ENCODE measurements at places on chromosomes 5 and 9. TPM values are rescaled to one million over a fixed set of nuclear protein-coding genes. Genes with fewer than 3 reads are reported as not detected.
A peak's percentile ranks its signal among the peaks of the same experiment; 100 is the strongest.

DNA sequence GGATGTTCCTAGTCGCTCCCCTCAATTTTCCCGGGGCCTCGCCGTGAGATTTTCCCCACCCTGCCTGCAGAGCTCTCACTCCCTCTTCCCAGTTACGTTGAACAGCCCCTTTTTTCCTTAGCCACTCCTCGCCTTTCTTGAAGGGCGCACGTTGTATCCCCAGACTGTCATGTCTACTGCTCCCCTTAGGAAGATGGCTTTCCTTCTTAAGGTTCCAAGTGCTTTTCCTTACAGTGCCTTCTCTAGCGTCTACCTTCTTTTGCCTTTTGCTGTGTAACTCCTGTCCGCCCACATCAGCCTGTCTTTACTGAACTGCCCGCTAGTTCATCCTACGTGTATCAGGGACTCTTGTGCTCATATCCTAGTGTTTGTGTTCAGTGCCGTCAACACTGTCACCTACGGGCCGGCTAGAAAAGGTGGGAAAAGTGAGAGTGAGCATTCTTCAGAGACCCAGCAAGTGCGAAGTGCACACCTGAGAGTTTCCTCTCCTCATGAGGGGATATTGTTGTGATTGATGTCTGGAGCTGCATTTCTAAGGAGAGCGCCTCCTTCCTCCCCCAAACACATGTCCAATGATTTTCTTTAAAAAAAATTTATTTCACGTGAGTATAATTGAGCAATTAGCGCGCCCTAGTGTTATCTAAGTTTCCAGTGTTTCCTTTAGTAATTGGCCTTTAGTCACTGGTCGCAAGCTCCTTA, 764 bp downstream of the CAMLG start:
- DNase-seq = peak; percentile 12
- peaks cover 32% of the 10 kb centered on the region for H3K4me1 ChIP-seq
- H3K27ac ChIP-seq = peak overlapping the region; percentile 90
- H3K36me3 ChIP-seq = peaks cover 4% of the 10 kb centered on the region
- H3K27me3 ChIP-seq = no peaks in the 10 kb centered on the region

DNA sequence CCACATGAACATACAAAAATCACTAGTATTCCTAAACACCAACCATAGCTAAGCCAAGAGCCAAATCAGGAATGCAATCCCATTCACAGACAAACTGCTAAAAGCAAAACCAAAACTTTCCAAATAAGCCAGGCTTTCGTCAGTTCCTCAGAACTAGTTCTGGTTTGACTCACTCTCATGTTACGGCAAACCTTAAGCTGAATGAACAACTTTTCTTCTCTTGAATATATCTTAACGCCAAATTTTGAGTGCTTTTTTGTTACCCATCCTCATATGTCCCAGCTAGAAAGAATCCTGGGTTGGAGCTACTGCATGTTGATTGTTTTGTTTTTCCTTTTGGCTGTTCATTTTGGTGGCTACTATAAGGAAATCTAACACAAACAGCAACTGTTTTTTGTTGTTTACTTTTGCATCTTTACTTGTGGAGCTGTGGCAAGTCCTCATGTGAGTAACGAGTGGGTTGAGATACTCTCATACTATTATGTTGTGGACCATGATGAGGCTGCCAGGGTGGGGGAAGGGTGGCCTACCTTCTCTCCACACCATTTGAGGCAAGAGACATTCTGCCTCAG, at the start of gene PDCD1LG2:
PDCD1LG2 (plus strand) TSS at position 172 of the 572 bp plus-strand sequence. CDS start 12,016 bp downstream, outside the sequence.
- peak; percentile 41 for DNase-seq
- peaks cover 6% of the 10 kb centered on the region for H3K36me3 ChIP-seq
- peaks cover 68% of the 10 kb centered on the region for H3K4me1 ChIP-seq
- peak within 1 kb of the TSS; percentile 96 for H3K27ac ChIP-seq
- peak within 1 kb of the TSS; percentile 82 for H3K4me3 ChIP-seq
- H3K27me3 ChIP-seq = no peaks in the 10 kb centered on the region

- peak overlapping the region; percentile 79 for H3K27ac ChIP-seq
- peaks cover 4% of the 10 kb centered on the region for H3K27me3 ChIP-seq
- peak overlapping the region; percentile 75 for H3K4me3 ChIP-seq
Observed at GRCh38 chr5:36724467-36725332, 118.3 kb downstream of the SLC1A3 start.

DNA sequence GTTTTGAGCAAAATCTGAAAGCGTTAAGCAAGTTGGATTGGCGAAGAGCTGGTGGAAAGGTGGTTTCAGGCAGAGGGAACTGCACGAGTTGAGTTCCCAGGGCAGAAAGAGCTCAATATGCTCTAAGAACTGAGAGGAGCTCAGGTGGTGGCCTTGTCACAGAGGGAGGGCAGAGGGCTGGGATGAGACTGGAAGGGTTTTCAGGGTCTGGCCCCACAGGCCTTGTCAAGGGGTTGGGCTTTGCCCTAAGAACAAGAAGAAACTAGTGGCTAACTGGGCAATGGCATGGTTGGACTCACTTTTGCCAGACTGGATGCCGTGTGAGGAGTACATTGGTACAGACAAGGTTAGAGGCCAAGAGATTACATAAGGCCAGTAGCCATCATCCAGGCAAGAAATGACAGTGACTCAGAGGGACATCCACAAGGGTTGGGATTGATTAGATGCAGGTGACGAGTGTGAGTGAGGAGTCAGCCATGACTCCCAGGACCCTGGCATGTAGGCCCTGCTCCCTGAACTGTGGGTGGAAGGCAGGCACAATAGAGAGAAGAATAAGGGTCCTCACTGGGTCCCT, 75.1 kb upstream of the SMIM23 start:
- no peaks in the 10 kb centered on the region for H3K36me3 ChIP-seq
- H3K4me1 ChIP-seq = no peaks in the 10 kb centered on the region
- no peak overlapping the region for H3K27ac ChIP-seq
- H3K27me3 ChIP-seq = no peaks in the 10 kb centered on the region

HAUS6 gene
- 31.9 TPM for total RNA-seq

DNA sequence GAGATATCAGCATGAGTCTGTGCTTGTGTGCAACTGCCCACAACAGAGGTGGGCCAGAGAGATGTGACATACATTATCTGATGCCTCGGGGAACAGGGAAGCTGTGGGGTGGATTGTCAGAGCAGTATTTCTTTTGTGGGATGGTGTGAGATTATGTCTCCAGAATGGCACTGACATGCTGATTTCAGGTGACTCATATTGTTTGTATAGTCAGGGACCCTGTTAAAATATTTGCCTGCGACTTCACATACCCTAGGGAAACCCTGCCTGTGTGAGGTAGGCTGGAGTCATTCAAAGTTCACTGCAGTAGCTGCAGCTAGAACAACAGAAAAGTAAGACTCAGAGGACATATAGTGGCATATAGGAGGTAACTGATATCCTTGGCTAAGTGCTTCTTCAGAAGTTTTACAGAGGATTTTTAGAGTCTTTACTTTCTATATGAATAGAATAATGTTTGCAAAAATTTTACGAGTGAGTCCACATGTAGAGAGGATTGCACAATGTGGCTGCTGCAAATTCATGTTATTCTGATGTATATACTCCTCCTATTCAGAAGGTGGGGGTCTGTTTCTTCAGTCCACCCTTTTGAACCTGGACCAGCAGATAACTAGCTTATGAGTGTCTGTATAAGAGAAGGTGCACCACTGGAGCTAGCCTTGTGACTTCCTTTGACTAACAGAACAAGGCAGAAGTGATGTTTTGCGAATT, 89.3 kb downstream of the MACIR start:
- no peaks in the 10 kb centered on the region for H3K36me3 ChIP-seq
- peaks cover 5% of the 10 kb centered on the region for H3K4me1 ChIP-seq
- no peak overlapping the region for H3K27ac ChIP-seq
- DNase-seq = no peak
- no peak overlapping the region for H3K4me3 ChIP-seq

GRCh38 chr5:160039810-160040470, 31.0 kb downstream of the TTC1 start:
- peaks cover 4% of the 10 kb centered on the region for H3K4me1 ChIP-seq
- no peak for DNase-seq
- H3K36me3 ChIP-seq = peaks cover 34% of the 10 kb centered on the region

GRCh38 chr5:1003296-1003937, 5.2 kb upstream of the NKD2 start:
- no peak for DNase-seq
- H3K27ac ChIP-seq = no peak overlapping the region
- no peaks in the 10 kb centered on the region for H3K36me3 ChIP-seq
- peaks cover 41% of the 10 kb centered on the region for H3K27me3 ChIP-seq

DNA sequence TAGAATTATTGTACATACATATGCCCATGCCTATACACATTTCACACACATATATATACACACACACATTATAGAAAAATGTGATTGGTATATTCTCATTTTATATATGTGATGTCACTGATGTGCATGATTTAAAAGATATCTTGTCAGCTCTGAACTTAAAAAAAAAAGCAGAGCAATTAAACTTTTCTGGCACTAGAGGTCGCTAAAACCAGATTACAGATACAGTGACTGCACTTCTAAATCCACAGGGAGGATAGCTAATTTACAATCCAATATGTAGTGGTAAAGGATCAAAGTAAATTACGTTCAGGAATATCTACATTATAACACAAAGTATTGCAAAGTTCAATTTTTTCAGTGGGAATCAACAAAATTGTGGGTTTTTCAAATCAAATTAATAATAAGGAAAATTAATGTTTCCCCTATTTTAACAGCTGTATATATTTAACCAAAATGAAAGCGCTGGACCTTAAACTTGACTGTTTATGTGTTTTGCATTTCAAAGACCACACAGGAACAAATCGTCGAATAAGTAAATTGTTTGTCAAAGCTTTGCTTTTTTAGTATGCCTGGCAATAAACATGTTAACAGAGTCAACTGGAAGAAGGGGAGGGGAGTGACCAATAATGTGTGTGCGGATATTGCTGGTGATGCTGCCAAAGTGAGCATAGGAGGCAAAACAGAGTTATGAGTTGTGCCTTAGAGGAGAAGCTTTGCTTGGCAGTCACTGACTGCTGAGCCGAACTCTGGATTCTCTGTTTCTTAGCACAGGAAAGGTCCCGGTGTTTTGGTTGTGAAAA, 1201.4 kb upstream of the C9orf72 start:
- H3K36me3 ChIP-seq = no peaks in the 10 kb centered on the region
- no peak overlapping the region for H3K27ac ChIP-seq
- H3K27me3 ChIP-seq = no peaks in the 10 kb centered on the region
- H3K4me1 ChIP-seq = no peaks in the 10 kb centered on the region
- no peak overlapping the region for H3K4me3 ChIP-seq

- DNase-seq = no peak
- no peak overlapping the region for H3K4me3 ChIP-seq
- no peak overlapping the region for H3K27ac ChIP-seq
- no peaks in the 10 kb centered on the region for H3K36me3 ChIP-seq
- H3K27me3 ChIP-seq = no peaks in the 10 kb centered on the region
Observed at GRCh38 chr5:128403333-128403732, 134.7 kb downstream of the FBN2 start.

- H3K36me3 ChIP-seq = no peaks in the 10 kb centered on the region
- H3K27me3 ChIP-seq = no peaks in the 10 kb centered on the region
- H3K4me3 ChIP-seq = no peak overlapping the region
- no peak overlapping the region for H3K27ac ChIP-seq
- no peaks in the 10 kb centered on the region for H3K4me1 ChIP-seq
- no peak for DNase-seq
Observed at GRCh38 chr9:116765011-116765410, 77.9 kb downstream of the TRIM32 start.

DNA sequence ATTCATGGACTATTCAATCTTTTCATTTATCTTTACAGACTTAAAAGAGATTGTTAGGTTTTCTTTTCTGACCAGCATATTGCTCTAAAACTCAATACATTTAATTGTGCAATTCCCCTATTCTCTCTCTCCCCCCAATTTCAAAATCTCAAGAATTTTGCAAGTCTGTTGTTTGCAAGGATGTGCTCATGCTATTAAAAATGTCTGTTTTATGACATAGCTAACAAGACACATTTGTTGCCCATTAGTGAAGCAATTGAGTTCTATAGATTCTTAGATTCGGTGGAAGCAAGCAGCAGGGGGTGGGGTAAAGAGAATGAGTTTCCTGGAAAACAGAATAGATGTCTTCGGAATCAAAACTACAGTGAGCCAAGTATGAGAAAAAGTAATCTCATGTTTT, 8.5 kb upstream of the CSNK1A1 start:
- no peak overlapping the region for H3K27ac ChIP-seq
- no peaks in the 10 kb centered on the region for H3K27me3 ChIP-seq
- peaks cover 18% of the 10 kb centered on the region for H3K4me1 ChIP-seq
- no peak for DNase-seq
- no peak overlapping the region for H3K4me3 ChIP-seq

SAP30L gene
- total RNA-seq = 44.4 TPM

GRCh38 chr5:1998348-1998669, 115.6 kb upstream of the IRX4 start:
- no peaks in the 10 kb centered on the region for H3K36me3 ChIP-seq
- no peak overlapping the region for H3K27ac ChIP-seq
- no peak overlapping the region for H3K4me3 ChIP-seq
- H3K27me3 ChIP-seq = no peaks in the 10 kb centered on the region

DNA sequence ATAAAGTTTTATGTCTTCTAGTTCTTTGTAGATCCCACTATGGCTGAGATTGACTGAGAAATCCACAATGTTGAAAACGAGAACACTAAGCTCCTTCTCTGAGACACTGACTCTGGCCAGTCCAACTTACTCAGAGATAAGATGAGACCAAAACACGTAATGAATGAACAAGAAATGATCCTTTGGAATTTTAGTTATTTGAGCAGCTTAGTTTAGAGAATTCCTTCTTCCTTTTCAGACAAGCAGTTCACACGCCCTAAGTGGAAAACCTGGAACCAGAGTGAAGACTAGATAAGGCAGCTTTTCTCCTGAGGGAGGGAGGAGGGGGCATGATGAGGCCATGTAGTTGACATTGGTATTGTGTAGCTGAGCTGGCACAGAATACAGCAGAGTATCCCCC, 139.6 kb downstream of the GABRB2 start:
- no peaks in the 10 kb centered on the region for H3K4me1 ChIP-seq
- no peak overlapping the region for H3K27ac ChIP-seq
- no peak for DNase-seq
- H3K36me3 ChIP-seq = no peaks in the 10 kb centered on the region
- no peak overlapping the region for H3K4me3 ChIP-seq

- H3K27ac ChIP-seq = no peak overlapping the region
- peaks cover 29% of the 10 kb centered on the region for H3K4me1 ChIP-seq
- H3K36me3 ChIP-seq = peaks cover 2% of the 10 kb centered on the region
Observed at GRCh38 chr9:90046317-90046861, 441.6 kb downstream of the GADD45G start.

DNA sequence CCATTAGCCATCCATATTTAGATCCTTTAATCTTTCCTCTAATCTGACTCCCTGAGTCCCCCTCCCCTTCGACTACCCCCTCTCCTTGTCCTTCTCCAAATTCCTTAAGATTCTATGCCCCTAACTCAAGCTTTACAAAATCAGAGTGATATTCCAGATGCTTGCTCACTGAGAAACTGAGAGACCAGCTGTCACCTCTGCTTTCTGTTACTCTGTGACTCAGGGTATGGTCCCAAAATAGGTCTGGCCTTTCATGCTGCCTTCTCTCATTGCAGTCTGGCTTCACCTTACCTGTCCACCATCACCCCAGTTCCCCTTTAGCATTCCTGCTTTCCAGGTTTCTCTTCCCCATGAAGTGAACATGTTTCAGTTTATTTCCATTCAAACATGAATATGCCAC, 383.3 kb upstream of the SLC30A5 start:
- H3K36me3 ChIP-seq = no peaks in the 10 kb centered on the region
- H3K27me3 ChIP-seq = peaks cover 6% of the 10 kb centered on the region
- H3K27ac ChIP-seq = no peak overlapping the region
- no peak overlapping the region for H3K4me3 ChIP-seq

CSF1R gene
- total RNA-seq = 0.10 TPM

- H3K27ac ChIP-seq = no peak overlapping the region
- no peak for DNase-seq
- peaks cover 7% of the 10 kb centered on the region for H3K27me3 ChIP-seq
- no peak overlapping the region for H3K4me3 ChIP-seq
- no peaks in the 10 kb centered on the region for H3K36me3 ChIP-seq
Observed at GRCh38 chr5:154708846-154709245, 46.3 kb upstream of the LARP1 start.

Measured in activated T-helper 1 cell treated with anti-CD3 and anti-CD28 coated beads, Interleukin-12 subunit alpha, Interleukin-12 subunit beta, Interleukin-2, Interleukin-4 antibody, amounts not matched to agents 30 ng/mL and 10 ng/mL and 1 ng/mL, durations not matched to agents 14 hours and 24 hours and 36 hours (primary cell).